ENCODE measurements at places on chromosomes 5 and 9.

- DNase-seq = no peak
These were observed 4.2 kb downstream of the PTRH1 start for GRCh38 chr9:127711226-127711701.

GRCh38 chr5:111463311-111463710, 49.0 kb downstream of the STARD4 start:
- no peak for DNase-seq

- no peak for DNase-seq
These were observed 36.2 kb upstream of the DAP start for GRCh38 chr5:10797261-10797660.

DNA sequence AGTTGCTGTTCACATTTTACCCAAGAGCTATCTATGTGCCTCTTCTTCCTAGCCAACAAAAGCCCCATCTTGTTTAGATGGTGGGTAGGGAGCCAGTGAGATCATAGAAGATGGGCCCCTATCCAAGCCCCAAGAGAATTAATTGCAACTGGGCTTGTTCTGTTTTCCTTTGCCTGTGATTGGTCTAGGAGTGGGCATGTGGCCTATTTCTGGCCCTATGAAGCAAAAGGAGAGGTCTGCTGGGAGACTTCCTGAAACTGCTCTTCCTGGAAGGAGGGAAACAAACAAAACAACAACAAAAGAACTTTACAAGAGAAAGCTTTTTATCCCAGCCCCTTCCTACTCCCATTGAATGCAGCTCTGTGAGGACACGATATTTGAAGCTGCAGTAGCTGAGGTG, 32.5 kb upstream of the ALDOB start:
- no peak for DNase-seq

GRCh38 chr9:131961496-131961880, 118.2 kb downstream of the MED27 start:
- no peak for DNase-seq

DNA sequence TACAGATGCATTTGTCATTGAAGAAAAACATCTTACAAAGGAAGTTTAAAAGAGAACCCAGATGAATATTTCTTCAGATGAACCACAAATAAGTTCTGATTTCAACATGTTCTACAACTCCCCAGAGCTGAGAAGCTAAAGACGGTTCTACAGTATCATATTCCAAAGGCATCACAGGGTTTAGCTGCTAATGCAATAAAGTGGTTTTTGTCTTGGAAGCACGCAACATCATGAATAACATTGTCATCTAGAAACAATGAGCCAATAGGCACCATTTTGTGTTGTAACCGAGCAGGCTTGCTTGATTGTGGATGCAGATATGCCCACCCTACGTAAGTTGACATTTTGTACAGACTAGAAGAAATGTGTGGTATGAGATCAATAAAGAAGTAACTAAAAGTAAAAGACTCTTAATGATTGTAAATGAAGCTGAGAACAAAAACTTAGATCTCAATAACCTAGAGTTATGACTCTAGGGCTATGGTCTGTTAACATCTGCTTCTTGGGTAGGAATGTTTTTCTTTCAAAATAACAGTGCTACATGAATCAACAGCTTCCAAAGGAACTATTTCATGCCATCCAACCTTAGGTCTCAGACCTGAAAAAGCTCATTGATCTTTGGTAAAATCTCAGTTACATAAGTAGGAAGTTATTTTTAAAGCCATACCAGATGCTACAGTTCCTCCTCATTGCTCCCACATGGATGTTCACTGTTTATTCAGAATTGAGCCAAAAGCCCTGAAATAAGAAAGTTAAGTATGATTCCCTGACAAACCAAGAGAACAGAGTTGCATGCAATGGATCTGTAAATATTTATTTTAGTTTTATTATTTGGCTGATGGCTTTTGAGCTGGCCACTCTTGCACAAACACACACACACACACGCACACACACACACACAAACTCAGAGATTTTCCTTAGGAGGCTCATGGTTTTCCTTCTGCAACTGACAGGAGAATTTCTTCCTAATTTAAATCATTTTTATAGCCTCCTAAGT, 118.7 kb upstream of the SLCO6A1 start:
- no peak for DNase-seq

- no peak for DNase-seq
These were observed 72.3 kb downstream of the DROSHA start for GRCh38 chr5:31459594-31459993.

DNA sequence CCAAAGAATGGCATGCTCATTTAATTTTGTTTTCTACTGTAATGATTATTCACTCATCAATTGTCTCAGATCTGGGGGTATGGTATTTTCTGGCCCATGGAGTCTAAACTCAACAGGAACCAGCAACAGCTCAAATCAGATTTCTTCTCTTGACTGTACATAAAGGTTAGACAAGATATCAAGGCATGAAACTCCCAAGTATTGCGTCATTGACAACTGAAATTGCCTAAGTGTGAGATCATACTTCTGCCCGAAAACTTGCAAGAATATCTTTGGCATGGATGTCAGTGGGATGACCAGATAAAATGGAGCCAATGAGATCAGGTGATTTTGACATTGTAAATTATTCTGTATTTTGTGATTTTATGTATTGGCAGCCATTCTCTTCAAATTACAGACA, 141.7 kb upstream of the STK32A start:
- no peak for DNase-seq

DNA sequence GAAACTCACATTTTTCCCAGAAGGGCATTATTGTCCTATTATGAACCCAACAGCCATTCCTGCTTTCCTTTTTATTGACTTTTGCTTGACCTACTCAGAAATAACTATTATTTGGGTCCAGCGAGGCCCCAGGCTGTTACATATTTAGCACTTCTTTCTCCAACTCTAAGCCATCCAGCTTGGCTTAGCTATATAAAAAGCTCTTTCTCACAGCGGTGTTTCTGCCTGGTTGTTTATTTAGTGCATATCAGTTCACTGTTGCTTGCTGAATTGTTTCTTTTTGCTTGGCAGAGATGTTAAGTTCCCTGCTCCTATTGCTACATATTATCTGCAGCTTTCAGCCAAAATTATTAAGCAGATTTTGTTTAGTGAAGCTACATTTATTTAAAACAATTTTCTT, 1156.8 kb upstream of the SEMA6A start:
- no peak for DNase-seq

DNA sequence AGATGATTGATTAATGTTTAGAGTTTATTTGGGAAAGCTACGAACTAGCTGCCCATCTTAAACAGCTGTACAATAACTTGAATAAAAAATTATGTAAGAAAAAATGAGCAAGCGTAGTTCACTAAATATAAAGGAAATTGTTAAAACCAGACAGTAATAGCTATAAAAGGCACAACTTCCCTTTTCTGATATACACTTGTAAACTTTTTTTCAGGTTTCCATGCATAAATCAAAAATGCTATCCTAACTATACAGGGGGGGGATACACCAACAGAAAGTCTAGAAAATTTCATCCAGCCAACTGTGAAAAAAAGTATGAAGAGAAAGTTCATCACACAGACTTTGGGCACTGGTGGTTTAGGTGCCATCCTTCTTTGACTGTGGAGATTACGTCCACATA, 122.3 kb downstream of the NR3C1 start:
- DNase-seq = no peak

DNA sequence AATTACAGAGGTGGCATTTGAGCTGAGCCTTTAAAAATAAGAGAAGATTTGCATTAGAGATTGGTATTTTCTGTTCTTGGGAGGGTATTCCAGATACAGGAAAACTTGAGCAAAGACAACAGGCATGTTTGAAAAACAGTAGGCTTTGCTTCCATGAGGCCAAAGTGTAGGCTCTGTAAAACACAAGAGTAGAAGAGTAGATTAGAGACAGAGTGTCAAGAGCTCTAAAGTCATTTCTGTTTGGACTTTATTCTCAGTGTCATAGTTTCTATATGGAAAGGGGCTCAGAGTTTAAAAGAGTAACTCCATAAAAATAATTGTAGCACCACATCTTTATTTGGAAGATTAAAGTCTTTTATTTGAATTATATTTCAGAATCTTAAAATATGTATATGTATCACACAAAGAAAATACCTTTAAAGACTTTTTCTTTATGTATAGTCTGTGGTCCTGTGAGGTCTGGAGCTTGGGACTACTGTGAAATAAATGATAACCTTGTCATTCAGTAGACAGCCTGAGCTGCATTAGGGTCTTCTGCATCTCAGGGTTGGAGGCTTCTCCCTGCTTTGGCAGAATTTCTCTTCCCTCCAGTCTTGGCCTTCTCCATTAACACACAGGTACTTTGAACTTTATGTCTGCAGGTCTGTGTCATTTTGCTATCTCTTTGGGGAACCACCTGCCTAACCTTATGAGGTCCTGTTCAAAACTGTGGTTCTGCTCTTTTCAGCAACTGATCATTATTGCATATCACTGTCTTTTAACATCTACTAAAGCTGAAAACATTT, 73.6 kb downstream of the ZSWIM6 start:
- no peak for DNase-seq

DNA sequence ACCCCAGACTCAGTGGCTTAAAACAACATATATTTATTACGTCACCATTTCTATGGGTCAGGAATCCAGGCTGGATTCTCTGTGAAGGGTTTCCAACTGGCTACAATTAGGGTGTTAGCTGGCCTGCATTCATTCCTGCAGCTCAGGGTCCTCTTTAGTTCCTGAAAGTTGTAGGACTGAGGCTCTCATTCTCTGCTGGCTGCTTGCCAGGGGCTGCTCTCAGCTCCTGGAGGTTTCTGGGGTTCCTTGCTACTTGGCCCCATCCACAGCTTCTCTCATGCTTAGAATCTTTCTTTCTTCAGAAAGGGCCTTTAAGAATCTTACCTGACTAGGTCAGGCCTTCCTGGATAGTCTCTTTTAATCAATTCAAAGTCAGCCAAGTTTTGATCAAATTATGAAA, 424.6 kb downstream of the GADD45G start:
- no peak for DNase-seq

GRCh38 chr9:114282926-114283325, 40.0 kb upstream of the ORM1 start:
- no peak for DNase-seq

GRCh38 chr5:43390471-43390870, 21.7 kb downstream of the CCL28 start:
- DNase-seq = no peak

- no peak for DNase-seq
These were observed 735.3 kb upstream of the ZNF608 start for GRCh38 chr5:125481506-125482465.

DNA sequence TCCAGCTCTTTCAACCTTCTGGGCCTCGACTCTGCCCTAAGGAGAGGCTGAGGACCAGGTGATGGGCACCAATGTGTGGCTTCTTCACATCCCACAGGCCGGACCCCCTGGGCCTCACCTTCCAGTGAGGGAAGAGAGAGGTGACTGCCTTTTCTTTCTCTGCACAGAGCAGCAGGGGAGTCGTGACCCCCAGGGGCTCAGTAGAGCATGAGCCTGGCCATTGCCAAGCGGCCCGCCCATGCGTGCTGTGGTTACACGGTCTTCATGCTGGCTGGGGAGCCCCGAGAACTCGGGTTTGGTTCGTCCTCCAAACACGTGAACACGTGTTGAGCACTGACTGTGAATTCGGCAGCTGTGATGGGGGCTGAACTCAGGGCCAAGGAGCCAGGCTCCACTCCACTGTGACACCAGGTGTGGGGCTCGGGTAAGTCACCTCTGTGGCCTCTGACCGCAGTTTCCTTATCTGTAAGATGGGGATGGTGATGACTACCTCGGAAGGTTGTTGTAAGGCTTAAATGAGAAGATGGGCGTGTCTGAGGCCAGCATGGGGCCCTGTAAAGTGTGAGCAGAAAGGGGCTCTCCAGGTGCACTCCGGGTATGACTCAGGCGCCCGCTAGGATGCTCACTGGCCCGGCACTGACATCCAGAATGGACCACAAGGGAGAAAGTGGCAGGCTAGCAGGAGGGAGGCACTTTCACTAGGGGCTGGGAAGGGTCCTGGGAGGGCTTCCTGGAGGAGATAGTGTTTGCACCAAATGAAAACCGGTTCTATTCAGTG, 13.4 kb upstream of the GRHPR start:
- DNase-seq = peak; percentile 61

DNA sequence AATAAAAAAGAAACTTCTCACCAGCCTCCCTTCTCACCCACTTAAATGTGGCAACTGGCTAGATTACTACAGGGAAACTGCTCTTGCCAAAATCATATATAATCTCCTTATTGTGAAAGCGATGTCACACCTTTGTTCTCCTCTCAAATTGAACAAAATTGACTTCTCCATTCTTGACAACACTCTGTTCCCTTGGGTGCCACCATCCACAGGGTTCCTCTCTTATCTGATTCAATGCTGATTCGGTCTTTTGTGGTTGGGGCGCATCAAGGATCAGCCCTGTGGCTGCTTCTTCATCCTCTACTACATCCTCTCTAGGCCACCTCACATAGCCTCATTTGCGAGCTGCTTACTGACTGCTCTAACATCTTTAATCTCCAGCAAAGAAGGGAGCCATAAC, 86.1 kb downstream of the EDIL3 start:
- no peak for DNase-seq

DNA sequence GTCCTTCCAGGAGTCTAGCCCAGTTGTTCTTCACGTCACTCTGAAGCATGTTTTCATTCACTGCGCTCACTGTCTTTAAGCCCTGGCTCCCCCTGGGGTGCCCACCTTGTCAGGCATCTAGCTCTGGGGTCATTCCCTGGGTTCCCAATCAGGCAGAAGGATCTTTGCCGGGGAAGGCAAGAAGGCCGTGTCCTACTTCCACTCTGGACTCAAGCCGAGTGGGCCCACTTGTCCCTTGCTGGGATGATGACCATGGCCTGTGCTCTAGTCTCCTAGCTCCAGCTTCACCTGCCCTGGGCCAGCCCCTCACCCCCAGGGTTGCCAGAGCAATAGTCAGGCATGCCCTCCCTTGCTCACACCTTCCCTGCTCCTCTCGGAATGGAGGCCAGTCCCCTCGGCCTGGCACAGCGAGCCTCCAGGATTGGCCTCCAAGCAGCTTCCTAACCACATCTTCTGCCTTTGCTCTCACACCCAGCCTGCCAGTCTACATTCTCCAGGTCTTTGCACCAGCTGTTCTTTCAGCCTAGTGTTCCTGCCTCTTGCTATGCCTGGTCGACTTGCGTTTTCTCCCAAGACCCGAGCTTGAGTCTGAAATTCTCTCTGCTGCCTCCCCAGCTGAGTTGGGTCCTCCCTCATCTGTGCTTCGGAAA, 32.2 kb upstream of the PSD2 start:
- no peak for DNase-seq

DNA sequence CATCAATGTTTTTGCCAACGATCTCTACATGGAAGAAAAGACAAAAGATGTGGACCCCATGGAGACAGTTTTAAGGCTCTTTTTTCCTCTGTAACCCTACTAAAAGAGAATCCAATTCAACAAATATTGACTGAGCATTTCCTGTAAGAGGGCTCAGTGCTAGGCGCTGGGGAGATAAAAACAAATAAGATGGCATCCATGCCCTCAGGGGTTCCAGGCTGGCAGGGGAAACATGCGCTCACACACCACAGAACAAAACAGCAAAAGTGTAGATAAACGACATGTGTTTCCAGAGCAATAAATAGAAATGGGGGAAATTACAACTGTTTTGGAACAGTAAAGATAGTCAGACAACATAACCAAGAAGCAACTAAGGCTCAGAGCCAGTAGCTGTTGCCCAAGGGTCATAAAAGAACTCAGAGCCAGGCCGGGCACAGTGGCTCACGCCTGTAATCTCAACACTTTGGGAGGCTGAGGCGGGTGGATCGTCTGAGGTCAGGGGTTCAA, 25.2 kb downstream of the ZNF608 start:
- no peak for DNase-seq

GRCh38 chr9:113807173-113808061, 68.7 kb upstream of the ZNF618 start:
- DNase-seq = no peak

GRCh38 chr5:137754961-137755762, 999 bp upstream of the HNRNPA0 start:
- DNase-seq = no peak
